ENCODE measurements at places on chromosomes 5 and 9. TPM values are rescaled to one million over a fixed set of nuclear protein-coding genes. Genes with fewer than 3 reads are reported as not detected.

The DDX4 gene
- total RNA-seq, result not detected

The PCDHB6 gene
- total RNA-seq, result 0.08 TPM

The PLAC8L1 gene
- not detected for total RNA-seq

The GRAMD2B gene
- total RNA-seq, result 12.8 TPM

The TPM2 gene
- total RNA-seq, result 1,197 TPM

The SLC6A3 gene
- not detected for total RNA-seq

The FBLL1 gene
- 3.0 TPM for total RNA-seq

The DCAF12 gene
- total RNA-seq, result 9.1 TPM

The AHRR gene
- 7.6 TPM for total RNA-seq

The KCNV2 gene
- not detected for total RNA-seq

The ARHGEF28 gene
- 26.2 TPM for total RNA-seq

The TMEM267 gene
- total RNA-seq, result 9.4 TPM
